Inflammatory macrophage treated with lipopolysaccharide for 4 hours (primary cell): ENCODE measurements at places on chromosomes 4 and X.

- DNase-seq = peak; percentile 56
Measured at GRCh38 chrX:124415115-124415800, 68.9 kb downstream of the SH2D1A start.

DNA sequence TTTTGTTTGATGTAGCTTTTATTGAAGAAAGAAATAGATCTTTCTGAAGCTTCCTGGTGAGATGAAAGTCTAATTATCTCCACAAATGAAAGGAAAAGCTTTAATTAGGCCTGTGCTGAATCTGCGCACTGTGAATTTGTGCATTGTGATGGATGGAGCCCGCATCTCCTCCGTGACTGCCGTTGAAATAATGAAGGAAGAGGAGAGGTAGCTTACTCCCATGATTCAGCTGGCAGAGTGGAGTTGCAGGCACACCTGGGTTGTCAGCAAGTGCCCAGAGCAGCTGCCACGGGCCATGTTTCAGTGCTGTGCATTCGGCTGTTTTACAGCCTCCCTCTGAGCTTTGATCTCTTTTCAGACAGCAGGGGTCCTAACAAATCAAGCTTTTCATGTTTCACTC is 735.3 kb upstream of the TENM3 start:
- no peak for DNase-seq

- DNase-seq = no peak
Measured at GRCh38 chr4:97587912-97588311, 555.4 kb downstream of the STPG2 start.

DNA sequence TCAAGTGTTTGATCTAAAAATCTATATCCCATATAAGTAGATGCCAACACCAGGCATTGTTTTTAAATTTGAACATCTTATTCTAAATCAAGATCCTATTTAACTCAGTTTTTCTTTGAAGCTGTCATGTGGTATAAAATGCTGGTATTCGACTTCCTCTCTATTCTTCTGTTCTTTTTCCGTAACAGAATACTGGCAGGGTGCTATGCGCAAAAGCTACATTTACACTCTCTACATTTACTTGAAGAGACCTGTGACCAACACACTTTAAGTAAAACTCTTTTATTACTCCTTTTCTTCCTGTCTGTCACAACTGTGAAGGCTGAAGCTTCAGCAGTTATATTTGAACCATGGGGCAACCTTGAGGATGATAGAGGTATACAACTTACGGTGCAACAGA is 612.8 kb downstream of the C4orf33 start:
- DNase-seq = no peak

GRCh38 chrX:16462912-16463311 is 187.0 kb upstream of the S100G start:
- no peak for DNase-seq

- no peak for DNase-seq
Measured at GRCh38 chr4:38769441-38769840, 13.3 kb downstream of the TLR10 start.

DNA sequence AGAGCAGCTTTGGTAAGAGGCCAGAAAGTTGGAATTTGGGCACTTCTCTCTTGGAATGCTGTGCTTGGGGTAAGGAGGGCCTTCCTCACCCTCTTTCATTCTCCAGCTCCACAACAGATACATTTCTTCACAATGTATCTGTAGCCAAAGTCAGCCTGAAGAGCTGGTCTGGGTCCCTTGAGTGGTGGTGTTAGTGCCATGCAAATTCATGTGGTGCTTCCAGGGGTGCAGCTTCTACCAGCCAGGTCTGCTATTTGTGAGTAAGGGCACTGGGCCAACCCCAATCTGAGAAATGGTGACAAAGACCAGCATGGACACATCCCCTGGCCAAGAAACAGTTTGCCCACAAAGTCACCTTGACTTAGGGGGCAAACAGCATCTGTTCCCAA is 17.8 kb downstream of the AMER1 start:
- no peak for DNase-seq

- no peak for DNase-seq
Measured at GRCh38 chr4:721261-722168, 15.9 kb downstream of the PCGF3 start.

- DNase-seq = no peak
Measured at GRCh38 chr4:37324546-37324945, 80.0 kb downstream of the NWD2 start.

DNA sequence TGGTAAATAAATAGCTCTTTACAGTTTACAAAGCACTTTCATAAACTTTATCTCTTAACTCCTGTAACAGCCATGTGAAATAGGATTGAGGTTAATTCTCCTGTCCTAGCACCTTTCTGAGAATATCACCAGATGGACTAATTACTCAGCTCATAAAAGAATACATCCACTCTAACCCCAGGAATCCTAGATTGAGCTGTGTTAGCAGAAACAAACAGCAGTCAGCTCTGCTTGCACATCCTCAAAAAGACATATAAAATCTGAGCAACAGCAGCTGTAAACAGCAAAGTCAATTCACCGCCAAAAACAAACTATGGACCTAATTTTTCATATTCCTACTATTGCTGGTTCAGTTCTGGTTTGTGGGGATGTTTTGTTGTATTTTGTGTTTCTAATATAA is 182.8 kb downstream of the QDPR start:
- DNase-seq = no peak

DNA sequence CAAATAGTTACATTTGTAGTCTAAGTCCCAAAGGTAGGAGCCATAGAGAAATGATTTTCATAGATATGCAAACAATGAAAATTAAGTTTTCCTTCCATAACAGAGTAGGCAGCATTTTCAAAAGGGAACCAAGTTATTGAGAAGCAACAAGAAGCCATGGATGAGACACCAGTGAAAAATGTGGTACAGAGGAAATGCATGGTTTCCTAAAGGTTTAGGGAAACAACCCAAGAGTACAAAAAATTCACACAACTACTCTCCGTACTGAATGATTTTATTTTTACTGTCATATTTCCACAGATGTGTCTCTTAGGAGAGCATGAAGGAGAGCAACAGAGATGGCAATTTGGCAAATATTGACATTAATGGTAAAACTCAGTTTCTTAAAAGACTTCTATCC is 1408.9 kb upstream of the PCDH7 start:
- DNase-seq = no peak

DNA sequence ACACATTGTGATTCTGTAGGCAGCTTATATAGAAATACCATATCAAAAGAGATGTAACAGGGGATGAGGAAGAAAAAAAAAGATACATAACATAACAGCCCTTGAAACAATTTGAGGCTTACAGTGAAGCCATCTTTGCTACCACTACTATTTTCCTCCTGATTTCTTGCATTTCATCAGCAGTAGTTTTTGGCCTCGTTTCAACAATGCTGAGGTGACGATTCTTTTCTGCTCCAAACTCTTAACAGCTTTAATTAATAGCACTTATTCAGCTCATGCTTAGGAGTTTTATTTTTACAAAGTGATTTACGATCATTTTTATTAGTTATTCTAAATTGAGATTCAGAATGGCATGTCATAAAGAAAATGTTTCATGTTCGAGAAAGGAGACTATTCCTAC is 163.2 kb downstream of the DCK start:
- DNase-seq = no peak

DNA sequence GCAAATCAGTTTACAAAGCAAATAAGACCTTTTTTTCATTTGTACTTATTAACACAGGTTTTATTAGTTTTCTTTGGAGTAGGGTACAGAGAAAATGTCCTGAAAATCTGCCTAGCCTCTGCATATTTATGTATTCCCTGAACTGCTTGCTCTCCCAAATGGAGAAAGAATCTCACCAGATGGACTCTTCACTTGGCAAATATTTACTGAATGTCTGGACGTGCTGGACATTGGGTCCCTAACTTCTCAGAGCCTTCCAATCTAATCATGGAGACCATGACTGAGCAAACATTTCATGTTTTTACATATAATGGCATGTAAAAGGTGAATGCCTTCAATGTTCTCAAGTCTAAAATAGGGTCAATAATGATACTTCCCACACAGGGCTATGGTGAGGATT is 126.0 kb downstream of the CHRDL1 start:
- no peak for DNase-seq

- DNase-seq = no peak
Measured at GRCh38 chrX:52425775-52426174, 57.0 kb downstream of the XAGE2 start.

GRCh38 chr4:85147481-85148076 is 181.1 kb upstream of the WDFY3 start:
- DNase-seq = peak; percentile 56

DNA sequence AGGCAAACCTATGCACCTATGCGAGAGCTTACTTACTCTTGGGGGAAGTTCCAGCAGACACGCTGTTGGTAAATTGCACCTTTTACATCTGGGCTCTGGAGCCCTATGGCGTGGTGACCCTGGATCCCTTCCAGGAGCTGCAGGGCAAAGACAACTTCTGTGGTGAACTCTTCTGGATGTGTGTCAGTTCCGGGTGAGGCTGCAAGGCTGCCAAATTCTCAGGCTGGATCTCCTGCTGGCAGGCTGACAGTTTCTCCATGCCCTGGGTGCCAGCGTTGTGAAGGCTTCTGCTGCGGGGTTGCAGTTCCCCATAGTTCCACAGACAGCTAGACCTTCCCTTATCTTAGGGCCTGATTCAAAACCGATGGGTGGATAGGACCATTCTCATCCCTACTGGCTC is 37.9 kb downstream of the RAP2C start:
- DNase-seq = no peak

- DNase-seq = no peak
Measured at GRCh38 chr4:94841864-94842221, 84.1 kb downstream of the BMPR1B start.
